ENCODE measurements at places on chromosomes 2 and 18.

- no peak for DNase-seq
Measured at GRCh38 chr2:3646446-3646845, 11.6 kb upstream of the ALLC start.

GRCh38 chr2:235745597-235745996, 251.8 kb downstream of the AGAP1 start:
- no peak for DNase-seq

GRCh38 chr2:38528008-38528442, 74.7 kb downstream of the HNRNPLL start:
- DNase-seq: peak; percentile 17

DNA sequence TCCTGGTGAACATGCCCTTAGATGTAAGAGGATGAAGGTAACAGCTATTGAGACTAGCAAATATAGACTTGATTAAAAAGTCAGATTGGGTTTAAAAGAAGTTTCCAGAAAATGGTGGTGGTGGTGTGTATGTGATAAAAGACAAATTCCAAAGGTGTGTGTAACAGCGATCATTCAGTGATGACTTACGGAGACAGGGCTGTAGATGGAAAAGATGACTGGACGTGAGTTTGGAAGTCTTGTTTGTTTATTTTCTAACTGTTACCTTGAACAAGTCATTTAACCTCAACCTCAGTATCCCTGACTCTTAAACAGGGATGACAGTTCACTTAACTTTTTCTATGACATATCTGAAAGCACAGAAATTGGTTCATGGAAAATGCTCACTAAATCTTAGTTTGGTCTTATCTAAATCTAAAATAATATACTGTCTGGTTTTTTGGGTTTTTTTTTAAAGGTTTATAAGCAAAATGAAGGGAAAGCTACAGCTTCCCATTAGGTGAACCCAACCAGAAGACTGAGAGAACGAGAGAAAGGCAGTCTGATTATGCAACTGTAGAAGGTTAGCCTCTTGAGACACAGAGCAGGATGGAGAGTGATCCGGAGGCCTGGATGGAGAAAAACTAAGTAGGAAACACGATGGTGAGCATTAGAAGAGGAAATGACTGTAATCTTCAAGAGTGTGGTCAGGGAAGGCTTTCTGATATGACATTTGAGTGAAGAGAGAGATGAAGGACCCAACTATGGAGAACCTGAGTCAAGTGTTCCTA, 71.9 kb downstream of the TCF4 start:
- DNase-seq: no peak

GRCh38 chr2:229431327-229431954, 160.4 kb upstream of the PID1 start:
- DNase-seq: no peak

- DNase-seq: no peak
Measured at GRCh38 chr2:39099870-39100728, 20.8 kb downstream of the SOS1 start.

Measured in CD4-positive, alpha-beta T cell treated with Interleukin-12 subunit alpha and Interleukin-12 subunit beta, for 1 hour (primary cell).